ENCODE measurements at places on chromosomes 3 and 15. TPM values are rescaled to one million over a fixed set of nuclear protein-coding genes. Genes with fewer than 3 reads are reported as not detected.

DNA sequence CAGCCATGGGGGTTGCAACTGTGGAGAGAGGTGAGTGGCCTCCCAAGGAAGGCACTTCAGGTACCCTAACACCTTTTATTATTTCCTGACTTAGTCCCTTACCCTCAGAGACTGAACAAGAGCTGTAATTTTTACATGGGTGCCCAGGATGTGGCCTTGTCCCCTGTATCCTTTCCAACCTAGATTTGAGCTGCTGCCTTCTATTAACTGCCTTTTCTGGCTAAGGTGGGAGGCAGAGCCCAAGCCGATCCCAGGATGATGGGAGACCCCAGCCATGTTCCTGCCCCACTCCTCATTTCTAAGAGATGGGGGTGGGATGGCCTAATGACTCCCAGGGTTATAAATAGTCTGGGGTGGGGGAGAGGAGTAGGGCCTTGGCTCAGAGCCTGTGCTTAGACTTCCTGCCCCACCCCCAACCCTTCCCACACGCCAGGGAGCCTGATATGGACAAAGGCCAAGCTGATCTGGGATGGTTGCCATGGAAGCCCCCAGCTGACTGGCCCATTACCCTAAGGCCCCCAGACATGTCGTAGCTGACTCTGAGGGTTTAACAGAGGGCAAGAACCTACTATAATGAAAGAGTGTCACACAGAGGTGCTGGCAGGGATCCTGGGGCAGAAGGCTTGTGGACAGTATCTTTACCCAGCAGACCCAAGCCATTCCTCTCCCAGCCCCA lies 1.9 kb downstream of the KLHDC8B start:
- H3K4me3 ChIP-seq, result no peak overlapping the region
- peak overlapping the region; percentile 92 for H3K27ac ChIP-seq
- H3K4me1 ChIP-seq, result peaks cover 33% of the 10 kb centered on the region
- DNase-seq, result peak; percentile 85
- H3K36me3 ChIP-seq, result no peaks in the 10 kb centered on the region

DNA sequence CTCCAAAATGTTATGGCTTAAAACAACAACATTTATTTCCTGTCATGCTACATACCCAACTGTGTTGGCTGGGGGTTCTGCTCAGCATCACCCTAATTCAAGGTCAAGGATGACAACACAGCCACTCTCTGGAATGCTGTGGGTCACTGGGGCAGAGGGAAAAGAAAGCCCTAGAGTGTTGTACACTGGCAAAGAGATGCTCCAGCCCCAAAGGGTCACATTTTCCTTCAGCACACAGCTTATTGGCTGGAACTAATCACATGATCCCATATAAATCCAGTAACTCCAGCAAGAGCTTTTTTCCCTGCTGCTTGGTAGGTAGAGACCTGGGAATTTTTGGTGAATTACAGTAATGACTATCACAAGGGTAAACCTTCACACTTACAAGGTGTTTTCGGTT lies 1041.4 kb downstream of the NTRK3 start:
- H3K4me3 ChIP-seq, result no peak overlapping the region
- H3K27ac ChIP-seq, result no peak overlapping the region
- no peaks in the 10 kb centered on the region for H3K36me3 ChIP-seq
- H3K4me1 ChIP-seq, result no peaks in the 10 kb centered on the region

DNA sequence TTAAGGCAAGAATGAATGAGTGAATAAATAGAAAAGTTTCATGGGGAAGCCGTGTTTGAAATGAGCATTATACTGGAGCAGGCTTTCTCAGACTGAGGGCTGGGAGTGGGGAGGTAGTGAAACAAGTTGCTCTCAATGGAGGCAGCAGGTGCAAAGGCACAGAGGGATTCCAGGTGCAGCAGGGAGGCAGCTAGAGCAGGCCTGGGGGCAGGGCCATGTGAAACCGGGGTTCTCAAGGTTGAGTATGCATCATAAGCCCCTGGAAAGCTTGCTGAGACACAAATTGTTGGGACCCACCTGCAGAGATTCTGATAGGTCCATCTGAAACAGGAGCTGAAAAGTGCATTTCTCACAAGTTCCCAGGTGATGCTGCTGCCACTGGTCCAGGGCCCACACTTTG lies 45.3 kb downstream of the BFSP2 start:
- H3K4me3 ChIP-seq, result no peak overlapping the region
- no peaks in the 10 kb centered on the region for H3K27me3 ChIP-seq
- no peak for DNase-seq
- H3K4me1 ChIP-seq, result no peaks in the 10 kb centered on the region
- H3K27ac ChIP-seq, result no peak overlapping the region

GRCh38 chr3:161630794-161631193 lies 134.2 kb downstream of the OTOL1 start:
- no peaks in the 10 kb centered on the region for H3K4me1 ChIP-seq
- no peaks in the 10 kb centered on the region for H3K36me3 ChIP-seq
- H3K4me3 ChIP-seq, result no peak overlapping the region
- no peak overlapping the region for H3K27ac ChIP-seq

DNA sequence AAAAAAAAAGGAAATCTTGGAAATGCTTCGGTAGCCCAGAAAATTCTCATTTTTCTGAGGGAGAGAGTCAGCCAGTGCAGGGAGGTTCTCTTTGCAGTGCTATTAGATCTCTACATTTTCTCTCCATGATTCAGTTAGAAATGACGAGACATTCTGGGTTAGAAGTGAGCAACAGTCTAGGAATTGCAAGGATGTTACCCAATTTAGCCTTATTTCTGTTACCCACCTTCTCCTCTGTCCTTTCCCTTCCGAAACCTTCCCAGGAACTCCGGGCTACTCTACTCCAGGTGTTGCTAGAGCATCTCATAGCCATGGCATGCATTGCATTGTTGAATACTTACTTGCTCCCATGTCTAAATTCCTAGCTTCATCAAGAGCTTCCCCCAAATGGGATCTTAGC lies 106.8 kb downstream of the EDEM1 start:
- H3K4me3 ChIP-seq, result no peak overlapping the region
- no peak for DNase-seq
- no peak overlapping the region for H3K27ac ChIP-seq

DNA sequence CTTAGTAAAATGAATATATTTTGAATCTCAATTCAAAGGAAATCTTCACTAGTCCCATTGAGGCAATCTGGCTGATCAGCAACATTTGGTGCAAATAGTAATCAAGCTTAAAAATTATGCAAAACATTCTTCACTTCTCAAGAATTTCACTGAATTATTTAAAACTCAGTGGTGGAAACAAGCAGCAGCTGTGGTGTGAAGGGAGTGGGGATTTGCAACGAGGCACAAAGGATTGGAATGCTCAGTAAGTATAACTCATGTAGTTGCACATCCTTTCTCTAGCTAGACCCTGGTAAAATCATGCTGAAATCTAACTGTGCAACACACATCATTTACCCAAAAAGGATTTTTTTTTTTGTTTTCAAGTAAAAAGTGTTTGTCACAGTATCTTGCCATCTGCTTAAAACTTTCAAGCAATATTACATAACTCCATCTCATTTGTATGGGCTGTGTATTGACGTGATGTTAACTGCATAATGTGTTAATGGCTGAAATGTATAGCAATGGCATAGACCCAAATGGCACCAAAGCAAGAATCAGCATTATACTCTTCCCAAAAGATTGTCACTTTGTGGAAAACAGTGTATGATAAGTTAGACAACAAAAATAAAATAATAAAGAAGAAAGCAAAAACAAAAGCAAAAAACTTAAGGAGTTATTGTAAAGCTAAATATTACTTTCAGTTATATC lies 816.6 kb downstream of the EPHA3 start:
- H3K4me3 ChIP-seq, result no peak overlapping the region
- no peak overlapping the region for H3K27ac ChIP-seq
- H3K4me1 ChIP-seq, result no peaks in the 10 kb centered on the region
- H3K27me3 ChIP-seq, result no peaks in the 10 kb centered on the region
- no peak for DNase-seq
- H3K36me3 ChIP-seq, result no peaks in the 10 kb centered on the region

DNA sequence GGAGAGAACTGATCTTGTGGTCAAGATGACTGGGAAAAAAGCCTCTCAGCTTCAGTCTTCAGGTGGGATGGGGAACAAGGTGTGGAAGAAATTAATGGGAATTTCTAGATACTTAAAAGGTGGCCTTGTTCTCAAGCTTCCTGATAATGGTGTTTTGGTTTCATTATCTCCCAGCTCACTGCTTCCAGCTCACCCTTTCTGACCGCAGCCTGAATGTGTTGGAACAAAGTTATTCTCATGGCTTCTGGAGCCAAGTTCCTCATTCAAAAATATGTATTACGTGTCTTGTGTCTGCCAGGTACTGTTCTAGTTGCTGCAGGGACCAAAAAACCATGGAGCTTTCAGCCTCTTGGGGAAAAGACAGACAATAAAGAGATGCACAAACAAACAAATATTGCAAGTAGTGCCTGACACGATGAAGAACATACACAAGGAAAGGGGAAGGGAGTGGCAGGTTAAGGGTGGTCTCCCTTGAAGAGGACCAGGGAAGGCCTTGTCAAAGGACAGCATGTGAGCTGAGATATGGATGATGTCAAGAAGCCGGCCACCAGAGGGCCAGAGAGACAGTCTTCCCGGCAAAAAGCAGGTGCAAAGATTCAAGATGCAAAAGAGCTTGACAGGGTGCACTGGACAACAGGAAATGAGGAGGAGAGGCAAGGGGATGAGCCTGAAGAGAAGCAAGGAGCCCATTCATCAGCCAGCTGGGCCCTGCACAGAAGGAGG lies 35.5 kb downstream of the ARRDC4 start:
- H3K27me3 ChIP-seq, result no peaks in the 10 kb centered on the region
- no peaks in the 10 kb centered on the region for H3K36me3 ChIP-seq
- peak overlapping the region; percentile 62 for H3K27ac ChIP-seq
- peaks cover 4% of the 10 kb centered on the region for H3K4me1 ChIP-seq

DNA sequence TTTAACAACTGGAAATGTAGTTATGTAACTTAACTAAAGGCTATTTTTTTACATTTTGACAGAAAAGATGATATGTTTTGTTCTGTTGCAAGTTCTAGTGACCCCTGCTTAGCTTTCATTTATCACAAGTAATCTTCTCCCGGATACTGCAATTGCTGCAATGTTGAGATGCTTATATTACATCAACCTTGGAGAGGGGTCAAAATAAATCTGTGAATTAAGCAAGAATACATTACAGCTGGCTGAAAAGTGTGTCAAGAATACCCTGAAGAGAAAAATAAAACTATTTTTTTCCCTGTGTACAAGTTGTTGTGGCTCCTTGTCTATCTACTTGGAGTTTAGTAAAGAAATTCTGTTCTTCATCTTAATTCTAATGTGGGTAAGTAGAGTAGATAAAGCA lies 232.1 kb upstream of the GOLIM4 start:
- no peak for DNase-seq
- no peak overlapping the region for H3K27ac ChIP-seq
- no peaks in the 10 kb centered on the region for H3K36me3 ChIP-seq
- no peaks in the 10 kb centered on the region for H3K27me3 ChIP-seq

- peaks cover 15% of the 10 kb centered on the region for H3K27me3 ChIP-seq
- no peak overlapping the region for H3K4me3 ChIP-seq
- no peaks in the 10 kb centered on the region for H3K36me3 ChIP-seq
- no peaks in the 10 kb centered on the region for H3K4me1 ChIP-seq
Observed at GRCh38 chr15:69058830-69059556, 44.5 kb downstream of the NOX5 start.

GRCh38 chr3:179402963-179403362 lies 48.3 kb downstream of the GNB4 start:
- no peak overlapping the region for H3K4me3 ChIP-seq
- no peaks in the 10 kb centered on the region for H3K27me3 ChIP-seq
- DNase-seq, result no peak
- H3K27ac ChIP-seq, result no peak overlapping the region
- H3K36me3 ChIP-seq, result no peaks in the 10 kb centered on the region

DNA sequence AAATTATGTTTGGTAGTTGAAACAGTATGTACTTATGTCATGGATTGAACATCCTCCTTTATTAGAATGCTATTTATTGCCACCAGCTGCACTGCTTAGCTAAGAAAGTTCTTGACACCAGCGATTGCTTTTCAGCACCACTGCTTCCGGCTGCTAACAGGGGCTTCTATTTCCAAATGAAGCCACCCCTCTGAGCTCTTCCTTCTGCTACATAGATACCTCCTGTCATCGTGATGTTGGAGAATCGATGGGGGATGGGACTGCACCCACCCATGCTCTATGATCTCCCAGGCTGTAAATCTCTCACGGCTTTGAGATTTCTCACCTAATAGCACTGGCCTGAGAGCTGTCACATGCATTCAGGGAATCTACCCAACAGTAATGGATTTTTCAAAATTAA lies 259.2 kb downstream of the MEIS2 start:
- H3K27me3 ChIP-seq, result no peaks in the 10 kb centered on the region
- no peaks in the 10 kb centered on the region for H3K36me3 ChIP-seq
- no peak for DNase-seq
- no peak overlapping the region for H3K4me3 ChIP-seq
- H3K27ac ChIP-seq, result no peak overlapping the region

GRCh38 chr3:56802378-56802745 lies 613 bp upstream of the ARHGEF3 start:
- peaks cover 21% of the 10 kb centered on the region for H3K4me1 ChIP-seq
- peak overlapping the region; percentile 76 for H3K4me3 ChIP-seq
- H3K27ac ChIP-seq, result peak overlapping the region; percentile 57
- no peak for DNase-seq

- peak; percentile 13 for DNase-seq
- no peak overlapping the region for H3K27ac ChIP-seq
- H3K4me3 ChIP-seq, result no peak overlapping the region
- H3K4me1 ChIP-seq, result no peaks in the 10 kb centered on the region
- H3K36me3 ChIP-seq, result no peaks in the 10 kb centered on the region
- H3K27me3 ChIP-seq, result no peaks in the 10 kb centered on the region
Observed at GRCh38 chr3:170397685-170398084, 21.0 kb upstream of the CLDN11 start.

DNA sequence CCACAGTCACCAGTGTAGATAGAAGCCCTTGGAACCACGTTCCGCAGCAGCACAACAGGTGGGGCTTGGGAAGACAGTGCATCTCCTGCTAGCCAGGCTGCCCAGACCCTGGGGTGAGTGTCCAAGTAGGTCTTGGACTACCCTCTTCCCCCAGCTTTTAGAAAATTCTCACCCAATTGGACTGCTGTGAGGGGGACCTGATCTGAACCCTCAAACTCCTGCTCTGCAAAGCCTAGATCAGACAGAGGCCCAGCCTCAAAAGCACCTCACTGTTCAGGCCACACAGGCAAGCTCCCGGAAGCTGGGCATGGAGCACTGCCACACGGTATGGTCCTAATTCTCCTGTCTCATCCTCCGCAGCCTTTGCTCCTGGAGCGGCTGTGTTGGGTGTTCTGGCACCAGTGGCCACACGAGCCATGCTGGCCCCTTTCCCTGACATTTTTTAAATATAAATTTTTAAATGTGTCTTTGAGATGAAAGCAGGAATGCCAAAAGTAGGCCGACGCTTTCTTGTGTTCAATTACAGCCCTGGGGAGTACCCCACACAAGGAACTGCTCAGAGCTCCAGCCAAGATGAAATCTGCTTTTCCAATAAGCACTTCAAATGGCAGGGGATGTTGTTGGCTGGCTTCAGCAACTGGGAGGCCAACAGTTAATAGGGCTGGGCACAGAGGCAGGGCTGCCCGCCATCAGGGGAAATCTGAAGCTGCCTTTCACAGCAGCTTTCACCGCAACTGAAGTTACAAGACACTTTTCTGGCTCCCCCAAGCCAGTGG lies 40.9 kb downstream of the CPN2 start:
- no peaks in the 10 kb centered on the region for H3K36me3 ChIP-seq
- H3K27me3 ChIP-seq, result no peaks in the 10 kb centered on the region
- no peak overlapping the region for H3K27ac ChIP-seq
- peaks cover 35% of the 10 kb centered on the region for H3K4me1 ChIP-seq
- DNase-seq, result no peak

The PYGO1 gene
- 11.8 TPM for total RNA-seq

The HIGD2B gene
- not detected for total RNA-seq

The PLS1 gene
- 22.8 TPM for total RNA-seq

The EPHB3 gene
- total RNA-seq, result 5.2 TPM

The SETD2 gene
- total RNA-seq, result 34.4 TPM

The DUOX2 gene
- 34.2 TPM for total RNA-seq
